Activated T-helper 17 cell treated with anti-CD3 and anti-CD28 coated beads, Interleukin-2, amount 50 U/mL, for 72 hours (primary cell): ENCODE measurements at places on chromosomes 16 and 17.

DNA sequence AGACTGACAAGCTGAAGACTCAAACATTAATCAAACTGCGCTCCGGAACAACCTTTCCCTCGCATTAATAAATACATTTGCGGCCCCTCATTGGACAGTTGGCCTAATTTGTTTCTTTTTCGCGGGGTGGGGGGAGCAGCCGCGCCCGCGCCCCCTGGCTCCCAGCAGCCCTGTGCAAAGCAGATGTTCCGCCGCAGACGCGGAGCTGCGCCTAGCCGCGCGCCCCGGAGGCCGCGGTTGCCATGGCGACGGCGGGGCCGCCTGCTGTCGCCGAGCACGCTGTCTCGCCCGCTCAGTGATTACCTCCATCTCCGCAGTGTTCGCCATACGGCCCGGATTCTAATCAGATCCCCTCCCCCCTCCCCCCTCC lies 25.5 kb downstream of the COPZ2 start:
- ATAC-seq, result peak; percentile 82

DNA sequence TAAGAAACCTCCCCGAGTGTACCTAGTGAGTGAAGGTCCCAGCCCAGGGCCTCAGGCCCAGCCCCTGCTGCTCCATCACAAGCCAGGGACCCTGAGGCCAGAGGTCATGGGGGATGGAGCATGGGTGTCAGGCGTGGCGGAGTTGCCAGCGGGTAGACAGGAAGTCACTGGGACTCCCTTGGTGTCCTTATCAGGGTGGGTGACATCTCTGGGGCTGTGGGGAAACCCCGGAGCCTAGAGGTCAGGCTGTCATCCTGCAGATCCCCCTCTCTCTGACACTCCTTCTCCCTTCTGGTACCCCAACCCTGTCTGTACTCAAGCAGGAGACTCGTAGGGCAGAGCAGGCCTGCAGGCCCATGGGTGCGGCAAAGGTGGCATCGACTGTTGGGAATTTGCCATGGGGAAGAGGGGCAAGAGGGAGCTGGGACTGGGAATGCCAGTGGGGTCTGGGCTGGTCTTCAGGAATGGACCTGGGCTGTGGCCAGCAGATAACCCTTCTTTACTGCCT lies 10.8 kb upstream of the ADGRG1 start:
- no peak for ATAC-seq

DNA sequence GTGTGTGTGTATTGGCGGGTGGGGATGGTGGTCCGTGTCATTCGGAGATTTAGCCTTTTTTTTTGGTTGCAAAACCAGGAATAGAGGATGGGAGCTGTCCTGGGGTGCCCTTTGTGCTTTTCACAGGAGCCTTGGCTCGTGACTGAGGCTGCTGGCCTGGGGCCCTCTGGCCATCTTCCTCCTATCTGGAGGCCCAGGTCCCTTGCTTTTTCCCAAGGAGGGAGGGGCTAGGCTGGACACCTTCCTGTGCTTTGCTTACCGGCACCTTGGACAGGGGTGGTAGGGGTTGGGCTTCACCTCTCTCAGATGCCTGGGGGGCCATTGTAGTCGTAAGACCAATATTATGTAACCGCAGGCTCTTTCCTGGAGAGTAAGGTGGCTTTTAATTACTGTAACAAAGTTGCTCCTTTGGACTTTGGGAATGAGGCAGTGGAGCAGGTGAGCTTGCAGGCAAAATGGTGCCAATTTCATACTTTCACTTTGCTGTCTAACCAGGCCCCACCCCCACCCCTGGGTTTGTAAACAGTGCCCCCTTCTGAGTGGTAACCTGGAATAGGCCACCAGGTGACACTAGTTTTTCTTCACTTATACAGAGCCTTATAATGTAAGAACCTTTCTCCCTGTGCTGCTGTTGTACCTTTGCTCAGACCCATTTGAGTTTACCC lies 1.2 kb downstream of the DYNLL2 start:
- no peak for ATAC-seq

GRCh38 chr17:13182450-13182849 lies 164.6 kb upstream of the ELAC2 start:
- no peak for ATAC-seq

- ATAC-seq, result no peak
Observed at GRCh38 chr17:38425744-38426143, 2.5 kb upstream of the ARHGAP23 start.

DNA sequence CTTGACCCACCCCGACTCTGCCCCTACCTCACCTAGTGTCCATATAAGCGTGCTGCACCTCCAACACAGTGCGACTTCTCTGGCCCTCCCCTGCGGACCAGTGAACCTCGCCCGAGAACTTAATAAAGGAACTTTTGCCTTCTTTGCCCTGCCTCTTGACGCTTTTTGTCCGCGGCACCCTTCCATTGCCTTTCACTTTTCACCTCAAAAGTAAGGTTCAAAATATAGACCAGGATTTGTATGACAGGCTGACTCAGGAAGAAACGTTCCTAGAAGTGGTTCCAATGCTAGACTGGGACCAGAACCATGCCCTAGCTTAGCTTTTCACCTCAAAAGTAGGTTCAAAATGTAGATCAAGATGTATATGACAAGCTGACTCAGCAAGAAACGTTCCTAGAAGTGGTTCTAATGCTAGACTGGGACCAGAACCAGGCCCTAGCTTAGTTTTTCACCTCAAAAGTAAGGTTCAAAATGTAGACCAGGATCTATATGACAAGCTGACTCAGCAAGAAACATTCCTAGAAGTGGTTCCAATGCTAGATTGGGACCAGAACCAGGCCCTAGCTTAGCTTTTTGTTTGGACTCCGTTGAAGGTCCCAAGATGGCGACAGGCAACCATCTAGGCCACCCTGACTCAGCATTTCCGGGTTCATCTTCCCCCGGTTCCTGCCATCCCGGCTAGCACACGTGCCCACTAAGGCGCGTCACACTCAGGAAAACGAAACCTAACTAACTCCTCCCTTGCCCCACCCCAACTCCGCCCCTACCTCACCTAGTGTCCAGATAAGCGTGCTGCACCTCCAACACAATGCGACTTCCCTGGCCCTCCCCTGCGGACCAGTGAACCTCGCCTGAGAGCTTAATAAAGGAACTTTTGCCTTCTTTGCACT lies 51.0 kb upstream of the TMEM97 start:
- no peak for ATAC-seq

DNA sequence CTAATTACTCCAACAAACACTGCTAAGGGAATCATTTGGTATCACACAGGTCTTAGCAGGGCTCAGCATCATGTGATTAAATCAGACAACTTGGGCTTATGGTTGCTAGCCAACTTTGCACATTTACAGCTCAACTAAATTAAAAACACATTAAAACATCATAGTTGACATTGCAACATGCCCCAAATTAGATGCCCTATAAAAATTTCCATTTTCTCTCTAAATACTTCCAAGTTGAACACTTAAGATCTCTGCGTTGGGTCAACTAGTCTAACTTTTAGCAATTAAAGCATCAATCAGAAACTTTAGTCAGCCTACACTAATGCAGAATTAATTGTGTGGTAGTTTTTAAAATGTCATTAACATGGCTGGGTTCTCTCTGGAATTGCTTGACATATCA lies 12.1 kb downstream of the DNAJC7 start:
- ATAC-seq, result no peak

DNA sequence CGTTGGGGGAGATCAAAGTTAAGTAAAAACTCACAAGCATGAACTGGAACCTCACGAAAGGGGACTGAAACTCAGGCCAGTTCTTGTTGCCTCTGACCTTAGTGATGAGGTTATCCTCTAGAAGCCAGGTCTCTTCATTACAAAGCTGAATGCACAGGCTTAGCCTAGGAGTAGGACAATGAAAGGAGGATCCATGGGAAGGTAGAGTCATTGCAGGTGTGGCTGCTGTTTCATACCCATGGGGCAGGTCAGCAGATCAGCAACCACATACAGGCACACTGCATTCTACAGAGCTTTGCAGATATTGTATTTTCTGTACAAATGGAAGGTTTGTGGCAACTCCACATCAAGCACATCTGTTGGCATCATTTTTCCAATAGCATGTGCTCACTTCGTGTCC lies 341.3 kb upstream of the SOX9 start:
- no peak for ATAC-seq

GRCh38 chr17:17322516-17323510 lies 19.6 kb downstream of the NT5M start:
- ATAC-seq, result no peak

- ATAC-seq, result no peak
Observed at GRCh38 chr16:68324780-68325357, 14.1 kb downstream of the PRMT7 start.

DNA sequence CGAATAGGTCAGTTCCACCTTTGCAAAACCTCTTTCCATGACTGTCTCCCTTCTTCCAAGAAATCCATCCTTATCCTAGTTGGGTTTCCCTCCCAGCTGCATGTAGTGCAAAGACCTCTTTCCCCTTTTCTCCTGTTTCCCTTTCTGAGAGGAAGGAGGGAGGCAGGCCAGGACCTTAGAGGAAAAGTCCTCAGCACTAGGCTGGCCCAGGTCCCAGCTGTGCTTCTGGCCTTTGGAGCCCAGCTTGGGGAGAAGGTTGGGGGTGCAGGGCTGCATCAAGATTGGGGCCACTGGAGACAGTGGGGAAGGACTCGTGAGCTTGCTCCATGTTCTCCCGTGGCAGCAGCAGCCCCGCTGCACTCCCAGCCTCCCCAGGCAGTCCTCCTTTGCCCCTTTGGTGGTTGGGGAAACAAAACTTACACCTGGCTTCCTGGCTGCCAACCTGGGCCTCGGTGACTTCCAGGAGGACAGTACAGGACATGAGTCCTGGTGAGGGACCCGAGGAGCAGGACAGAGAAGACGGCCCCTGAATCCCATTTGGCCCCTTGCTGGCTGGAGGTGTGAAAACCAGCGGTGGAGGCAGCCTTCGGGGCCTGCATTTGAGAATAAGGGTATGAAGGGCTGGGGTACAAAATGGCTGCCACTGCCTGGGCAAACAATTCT lies 481 bp downstream of the HEXIM2 start:
- no peak for ATAC-seq

GRCh38 chr17:18004345-18004744 lies 31.7 kb downstream of the DRC3 start:
- no peak for ATAC-seq

GRCh38 chr16:64870859-64871258 lies 251.0 kb downstream of the CDH11 start:
- ATAC-seq, result no peak

- ATAC-seq, result peak; percentile 63
Observed at GRCh38 chr16:29805232-29806098, 864 bp upstream of the MAZ start.

- ATAC-seq, result no peak
Observed at GRCh38 chr16:88504489-88505404, 51.7 kb downstream of the ZFPM1 start.

GRCh38 chr17:5942687-5943086 lies 127.5 kb upstream of the WSCD1 start:
- ATAC-seq, result no peak

DNA sequence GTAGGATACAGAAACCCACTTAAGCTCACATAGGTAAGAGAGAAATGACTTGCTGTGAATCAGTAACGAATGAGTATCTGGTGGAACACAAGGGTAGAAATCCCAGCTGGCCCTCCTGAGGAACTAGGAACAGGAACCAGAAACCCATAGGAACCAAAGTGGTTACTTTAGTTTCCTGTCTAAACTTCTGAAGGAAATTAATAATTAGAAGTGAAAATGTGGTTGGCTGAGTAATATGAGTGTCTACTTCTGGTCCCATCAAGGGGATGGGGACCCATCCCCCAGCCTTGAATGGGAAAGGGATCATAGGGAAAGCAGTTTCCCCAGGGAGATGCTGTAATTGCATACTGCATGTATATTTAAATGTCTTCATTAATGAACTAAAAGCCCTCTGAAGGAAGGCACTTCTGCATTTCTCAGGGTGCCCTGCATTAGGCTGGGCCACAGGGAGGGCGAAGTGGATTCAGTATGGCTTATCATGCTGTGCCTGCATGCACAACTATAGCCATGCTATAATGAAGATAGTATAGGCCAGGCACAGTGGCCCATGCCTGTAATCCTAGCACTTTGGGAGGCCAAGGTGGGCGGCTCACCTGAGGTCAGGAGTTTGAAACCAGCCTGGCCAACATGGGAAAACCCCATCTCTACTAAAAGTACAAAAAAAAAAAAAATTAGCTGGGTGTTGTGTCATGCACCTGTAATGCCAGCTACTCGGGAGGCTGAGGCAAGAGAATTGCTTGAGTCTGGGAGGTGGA lies 45.6 kb downstream of the CYB5B start:
- ATAC-seq, result peak; percentile 86

DNA sequence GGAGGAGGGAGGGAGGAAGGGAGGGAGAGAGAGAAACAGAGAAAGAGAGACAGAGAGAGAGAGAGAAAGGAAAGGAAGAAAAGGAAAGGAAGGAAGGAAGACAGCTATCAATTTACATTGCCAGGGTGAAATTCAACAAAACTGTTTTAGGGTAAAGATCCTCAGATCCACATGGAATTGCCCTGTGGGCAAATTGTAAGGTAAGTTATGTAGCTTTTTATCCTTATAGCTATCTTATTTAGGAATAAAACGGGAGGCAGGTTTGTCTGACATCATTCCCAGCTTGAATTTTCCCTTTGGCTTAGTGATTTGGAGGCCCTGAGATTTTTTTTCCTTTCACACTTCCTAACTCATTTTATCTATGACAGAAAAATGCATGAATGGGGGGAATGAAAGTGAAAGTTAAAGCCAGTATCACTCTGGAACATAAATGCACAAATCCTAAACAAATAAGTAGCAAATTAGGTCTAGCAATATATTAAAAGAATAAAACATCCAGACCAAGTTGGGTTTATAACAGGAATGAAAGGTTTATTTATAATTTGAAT lies 3.4 kb upstream of the UQCRC2 start:
- ATAC-seq, result no peak

GRCh38 chr16:85515319-85515745 lies 97.8 kb upstream of the GSE1 start:
- no peak for ATAC-seq

DNA sequence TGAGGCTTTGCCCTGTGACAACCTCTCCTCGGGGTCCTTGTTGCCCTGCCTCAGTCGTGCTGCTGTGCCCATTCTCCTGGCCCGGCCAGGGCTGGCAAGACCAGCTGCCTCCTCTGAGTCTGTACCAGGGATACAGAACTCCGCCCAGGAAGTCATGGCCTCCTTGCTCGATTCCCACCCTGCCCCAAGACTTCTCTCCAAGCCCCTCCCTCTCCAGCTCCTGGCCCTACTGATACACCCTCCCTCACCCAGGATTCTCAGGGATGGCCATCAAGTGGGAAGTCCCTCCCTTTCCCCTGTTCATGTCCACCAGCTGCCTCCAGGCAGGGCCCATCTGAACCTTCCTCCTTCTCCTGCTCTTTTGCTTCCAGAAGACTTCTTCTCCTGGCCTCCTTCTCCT lies 11.2 kb upstream of the TMEM208 start:
- ATAC-seq, result no peak

- ATAC-seq, result peak; percentile 94
Observed at GRCh38 chr16:23803591-23804123, 32.1 kb upstream of the PRKCB start.

DNA sequence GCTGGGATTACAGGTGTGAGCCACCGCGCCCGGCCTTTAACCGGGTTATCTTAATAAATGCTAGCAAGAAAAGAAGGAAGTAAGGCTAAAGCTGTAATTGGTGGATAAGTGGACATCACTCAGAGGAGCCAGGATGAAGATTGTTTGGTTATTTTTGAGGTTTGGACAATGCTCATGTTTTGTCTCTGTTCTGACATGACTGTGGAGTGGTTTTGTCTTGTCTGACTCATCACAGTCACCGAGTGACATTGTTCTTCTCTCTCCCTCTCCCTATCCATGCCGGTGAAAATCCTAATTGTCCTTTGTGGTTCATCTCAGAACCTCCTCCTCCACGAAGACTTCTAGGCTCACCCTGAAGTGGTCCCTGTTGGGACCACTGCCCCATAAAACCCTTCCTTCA lies 23.5 kb upstream of the GRIN2A start:
- peak; percentile 66 for ATAC-seq

- no peak for ATAC-seq
Observed at GRCh38 chr17:11608396-11608795, 10.1 kb downstream of the DNAH9 start.

- no peak for ATAC-seq
Observed at GRCh38 chr17:15157051-15157450, 108.1 kb downstream of the PMP22 start.
